Stimulated activated CD4-positive, alpha-beta T cell treated with anti-CD3 and anti-CD28 coated beads, Interleukin-12 subunit alpha, Interleukin-12 subunit beta, amount 100 ng/mL, for 24 hours (primary cell): ENCODE measurements at places on chromosomes 16 and 17.

DNA sequence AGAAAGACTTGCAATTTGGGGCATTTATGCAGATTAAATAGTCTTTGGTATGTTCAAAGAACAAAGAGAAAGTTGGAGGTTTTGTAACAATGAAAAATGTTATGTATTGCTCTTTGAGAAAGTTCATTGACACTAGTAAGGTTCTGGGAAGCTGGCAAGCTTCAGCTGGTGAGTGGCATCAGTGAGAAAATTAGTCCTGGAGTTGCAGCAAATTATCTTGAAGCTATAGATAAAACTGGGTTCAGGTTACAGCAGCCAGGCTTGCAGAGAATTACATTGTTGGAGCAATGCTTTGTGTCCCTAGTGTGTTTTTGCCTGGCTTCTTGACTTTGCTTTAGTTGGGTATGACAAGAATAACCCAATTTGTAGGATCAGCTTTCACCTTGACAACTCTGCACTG, 221.2 kb downstream of the CDH13 start:
- DNase-seq = no peak

DNA sequence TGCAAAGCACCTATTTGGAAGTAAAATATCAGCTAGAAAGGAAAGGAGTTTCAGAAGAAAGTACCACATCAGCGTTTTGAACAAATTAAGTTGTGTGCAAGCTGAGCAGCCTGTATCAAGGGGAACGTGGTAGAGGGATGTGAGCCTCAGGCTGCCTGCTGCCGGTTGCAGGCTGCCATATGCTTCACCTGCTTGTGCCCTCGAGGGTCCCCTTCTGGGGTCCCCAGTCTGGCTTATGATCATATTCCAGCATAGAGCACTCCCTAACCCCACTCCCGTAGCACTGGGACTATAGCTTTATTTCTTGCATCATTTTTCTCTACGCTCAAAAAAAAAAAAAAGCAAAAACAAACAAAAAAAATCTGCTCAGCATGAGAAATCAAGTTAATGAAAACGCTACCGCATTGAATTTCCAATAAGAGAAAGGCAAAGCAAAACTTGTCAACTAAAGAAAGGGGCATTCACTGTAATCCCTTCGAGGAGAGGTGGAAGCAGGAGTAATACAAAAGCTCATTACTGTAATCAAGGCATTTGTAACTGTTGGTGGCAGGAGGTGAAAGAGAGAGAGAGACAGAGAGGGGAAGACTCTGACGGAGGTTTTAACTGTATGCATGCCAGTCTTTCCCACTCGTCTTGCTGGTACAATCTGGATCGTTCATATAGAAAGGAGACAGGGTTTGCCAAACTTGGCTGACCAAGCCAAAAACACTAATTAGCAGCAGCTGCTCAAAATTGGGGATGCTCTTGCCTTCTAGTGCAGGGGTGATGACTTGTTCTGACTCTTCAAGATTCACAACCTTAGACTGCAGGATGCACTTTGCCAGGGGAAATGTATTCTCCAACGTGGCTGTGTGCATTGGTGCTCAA, 258.2 kb upstream of the HSBP1 start:
- DNase-seq = no peak

DNA sequence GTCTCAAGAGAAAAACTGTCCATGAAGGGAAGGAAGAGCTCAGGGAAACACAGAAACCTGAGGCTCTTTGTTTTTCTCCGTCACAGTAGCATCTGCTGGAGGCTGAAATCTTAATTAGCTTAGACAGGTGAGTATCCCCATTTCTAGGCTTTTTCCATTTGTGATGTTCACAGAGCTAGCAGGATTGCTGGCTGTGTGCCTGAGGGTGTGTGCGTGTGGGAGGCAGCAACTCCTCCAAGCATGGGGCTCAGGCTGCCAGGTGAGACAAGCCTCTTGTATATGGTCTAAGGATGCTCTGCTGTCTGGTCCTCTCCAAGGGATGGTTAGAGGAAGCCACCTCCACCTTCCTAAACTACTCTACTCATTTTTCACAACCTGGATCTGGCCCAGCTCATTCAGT, 569.9 kb downstream of the HS3ST4 start:
- no peak for DNase-seq

- DNase-seq = no peak
Measured at GRCh38 chr16:46830417-46830901, 521 bp downstream of the C16orf87 start.

DNA sequence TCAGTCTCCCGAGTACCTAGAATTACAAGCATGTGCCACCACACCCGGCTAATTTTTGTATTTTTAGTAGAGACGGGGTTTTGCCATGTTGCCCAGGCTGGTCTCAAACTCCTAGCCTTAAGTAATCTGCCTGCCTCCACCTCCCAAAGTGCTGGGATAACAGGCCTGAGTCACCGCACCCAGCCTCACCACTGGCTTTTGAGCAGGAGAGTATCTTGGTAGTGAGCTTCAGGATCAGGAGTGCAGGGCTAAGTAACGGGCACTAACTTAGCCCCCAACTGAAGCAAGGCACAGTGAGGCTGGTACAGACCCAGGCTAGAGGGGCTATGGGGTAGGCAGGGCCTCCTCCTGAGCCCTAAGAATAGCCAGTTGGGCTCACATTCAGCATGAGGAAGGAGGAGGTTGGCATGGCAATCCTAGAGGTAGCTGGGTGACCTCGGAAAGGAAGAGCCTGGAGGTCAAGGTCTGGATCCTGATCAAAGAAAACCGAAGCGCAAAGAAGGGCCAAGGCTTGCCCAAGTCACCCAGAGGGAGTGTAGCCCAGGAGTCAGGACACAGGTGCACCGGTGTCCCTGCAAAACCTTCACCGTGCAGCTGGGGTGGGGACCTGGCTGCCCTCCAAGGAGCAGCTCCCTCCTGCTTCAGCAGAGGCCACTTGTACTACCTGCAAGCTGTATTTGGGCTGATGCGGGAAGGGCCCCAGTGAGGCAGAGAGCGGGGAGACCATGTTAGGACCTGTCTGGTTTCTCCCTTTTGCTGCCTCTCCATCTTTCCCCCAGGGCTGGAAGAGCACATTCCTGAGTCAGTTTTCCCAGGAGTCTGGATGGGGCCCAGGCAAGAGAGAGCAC, 1.3 kb upstream of the ADGRG5 start:
- no peak for DNase-seq
